ENCODE measurements at places on chromosomes 2 and 18.
A peak's percentile ranks its signal among the peaks of the same experiment; 100 is the strongest.

GRCh38 chr2:18959952-18960717 lies 370.8 kb upstream of the NT5C1B start:
- DNase-seq, result no peak

DNA sequence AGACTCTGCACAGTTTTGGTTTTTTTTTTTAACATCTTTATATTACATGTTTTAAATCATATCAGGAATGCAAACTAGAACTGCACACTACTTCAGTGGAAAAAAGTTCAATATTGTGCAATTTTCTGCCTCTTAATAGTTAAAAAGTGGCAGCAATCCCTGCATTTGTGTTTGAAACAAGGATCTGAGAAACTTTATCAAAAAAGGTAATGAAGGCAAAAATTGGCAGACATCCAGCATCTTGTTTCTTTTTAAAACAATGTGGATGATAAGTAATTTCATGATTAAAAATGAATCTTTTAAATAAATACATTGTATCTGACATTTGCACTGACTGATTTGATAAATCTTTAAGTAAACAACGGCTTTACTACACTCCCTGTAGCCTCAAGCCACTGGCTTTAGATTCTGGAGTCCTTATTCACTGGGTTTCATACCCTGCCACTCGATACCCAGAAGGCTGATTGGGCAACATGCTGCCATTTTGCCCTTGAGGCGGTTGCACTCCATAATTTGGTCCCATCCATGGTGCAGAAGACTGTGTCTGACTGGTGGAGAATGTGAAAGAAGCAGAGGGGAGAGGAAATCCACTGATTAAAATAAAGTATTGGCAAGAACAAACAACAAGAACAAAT lies 21.6 kb upstream of the C2orf42 start:
- DNase-seq, result no peak

DNA sequence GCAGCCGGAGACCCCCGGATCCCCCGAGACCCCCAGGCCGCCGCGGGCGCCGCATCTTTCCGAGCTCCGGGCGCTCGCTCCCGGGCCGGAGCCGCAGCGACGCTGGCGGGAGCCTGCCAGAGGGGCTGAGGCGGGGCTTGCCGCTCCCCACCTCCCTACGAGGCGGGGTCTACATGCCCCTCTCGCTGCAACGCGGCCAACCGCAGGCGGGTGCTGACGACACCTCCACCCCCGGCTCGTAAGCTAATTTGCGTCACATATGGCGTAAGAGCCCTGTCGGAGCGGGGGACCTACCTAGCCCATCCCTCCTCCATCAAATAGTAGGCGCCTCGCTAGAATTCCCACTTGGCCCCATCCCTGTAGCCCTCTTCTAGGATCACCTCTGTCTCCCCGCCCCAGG lies at the start of gene PTPRN:
PTPRN (minus strand) TSS at position 124 of the 400 bp plus-strand sequence; CDS start at position 55, 69 bp downstream.
- peak; percentile 35 for DNase-seq

DNA sequence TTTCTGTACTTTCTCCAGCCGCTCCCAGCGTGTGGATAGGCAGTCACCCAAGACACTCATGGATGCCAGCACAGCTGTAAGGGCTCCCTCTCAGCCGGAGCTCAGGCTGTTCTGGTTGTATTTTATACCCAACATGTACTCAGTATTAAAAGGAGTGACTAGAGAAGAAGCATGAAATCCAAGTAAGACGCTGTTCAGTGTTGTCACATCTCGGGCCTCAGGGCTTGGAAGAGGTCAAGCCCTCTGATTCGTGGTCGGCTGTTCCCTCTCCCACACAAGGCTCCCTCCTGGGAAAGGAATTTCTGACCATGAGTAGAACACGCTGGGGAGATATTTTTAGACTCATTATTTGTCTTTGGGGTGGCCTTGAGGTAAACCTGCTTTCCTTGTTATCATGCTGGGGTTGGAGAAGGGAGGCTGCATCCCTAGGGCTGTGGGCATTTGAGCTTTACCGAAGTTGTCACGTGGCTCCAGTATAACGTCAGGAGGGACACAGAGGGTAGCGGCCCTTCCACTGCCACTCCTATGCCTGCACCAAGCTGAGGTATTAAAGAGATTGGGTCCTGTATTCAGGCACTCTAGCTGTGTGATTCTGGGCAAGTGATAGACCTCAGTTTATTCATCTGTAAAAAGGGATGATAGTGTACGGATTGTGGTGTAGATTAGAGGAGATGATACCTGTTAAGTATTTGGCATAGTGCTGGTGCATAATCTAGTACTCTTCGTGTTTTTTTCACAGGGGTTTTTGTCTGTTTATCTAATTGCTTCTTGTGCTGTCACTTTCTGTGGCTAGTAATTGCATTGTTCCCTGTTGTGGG lies 34.1 kb downstream of the HK2 start:
- DNase-seq, result peak; percentile 74

DNA sequence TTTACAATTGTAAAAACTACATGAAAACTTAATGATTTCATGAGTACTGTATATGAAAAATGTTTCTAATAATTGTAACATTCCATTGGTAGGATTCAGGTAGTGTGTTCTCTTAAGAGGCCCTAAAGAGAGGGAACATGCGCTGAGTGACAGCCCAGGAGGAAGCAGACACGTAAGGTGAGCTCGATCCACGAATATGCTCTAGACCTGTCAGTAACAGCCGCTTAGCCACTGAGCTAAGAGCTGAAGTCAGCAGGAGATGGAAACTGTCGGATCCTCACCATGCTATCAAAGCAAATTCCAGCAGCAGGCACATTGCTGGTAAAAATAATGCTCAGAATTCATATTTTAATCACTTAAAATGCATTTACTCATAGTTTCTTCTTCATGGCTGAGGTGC lies 346.5 kb downstream of the TGIF1 start:
- no peak for DNase-seq

- peak; percentile 61 for DNase-seq
Observed at GRCh38 chr2:233353769-233354499, at the start of gene DGKD. DGKD (plus strand) TSS chr2:233354494; CDS start chr2:233354519, 25 bp downstream.

GRCh38 chr18:56799756-56800155 lies 148.6 kb downstream of the WDR7 start:
- peak; percentile 33 for DNase-seq

GRCh38 chr2:218569661-218570500 lies 1.2 kb downstream of the CNOT9 start:
- DNase-seq, result peak; percentile 66

GRCh38 chr18:10089881-10090280 lies 176.1 kb downstream of the VAPA start:
- DNase-seq, result no peak

- DNase-seq, result no peak
Observed at GRCh38 chr18:6409933-6410332, 4.8 kb downstream of the L3MBTL4 start.

DNA sequence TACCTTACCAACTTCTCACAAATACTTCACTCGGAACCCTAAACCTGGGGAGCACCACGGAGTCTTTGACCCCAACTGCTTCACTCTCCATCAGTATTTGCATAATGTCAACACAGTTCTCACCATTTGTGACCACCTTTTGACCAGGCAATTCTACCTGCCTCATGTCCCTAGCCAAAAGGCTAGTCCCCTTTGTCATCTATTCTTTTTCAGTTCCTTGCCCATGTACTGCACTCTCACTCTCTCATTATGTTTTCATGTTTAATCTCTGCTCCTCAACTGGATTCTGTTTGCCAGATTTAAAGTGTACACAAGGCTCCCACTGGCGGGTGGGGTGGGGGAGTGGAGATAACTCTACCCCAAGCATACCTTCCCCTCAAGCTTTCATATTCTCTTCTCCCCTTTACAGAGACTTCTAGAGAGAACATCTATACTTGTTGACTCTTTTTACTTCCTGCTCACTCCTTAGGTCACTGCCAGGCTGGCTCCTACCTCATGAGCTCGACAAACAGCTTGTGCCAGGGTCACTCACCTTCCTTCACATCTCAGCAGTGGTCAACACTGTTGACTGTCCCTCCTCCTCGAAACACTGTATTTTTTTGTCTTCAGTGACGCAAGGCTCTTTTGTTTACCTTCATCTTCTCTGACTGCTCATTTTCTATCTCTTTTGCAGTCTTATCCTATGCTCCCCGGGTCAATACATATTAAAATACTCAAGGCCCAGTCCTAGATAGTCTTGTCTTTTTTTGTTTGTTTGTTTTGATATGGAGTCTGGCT lies 88.7 kb upstream of the MAP4K3 start:
- DNase-seq, result no peak

DNA sequence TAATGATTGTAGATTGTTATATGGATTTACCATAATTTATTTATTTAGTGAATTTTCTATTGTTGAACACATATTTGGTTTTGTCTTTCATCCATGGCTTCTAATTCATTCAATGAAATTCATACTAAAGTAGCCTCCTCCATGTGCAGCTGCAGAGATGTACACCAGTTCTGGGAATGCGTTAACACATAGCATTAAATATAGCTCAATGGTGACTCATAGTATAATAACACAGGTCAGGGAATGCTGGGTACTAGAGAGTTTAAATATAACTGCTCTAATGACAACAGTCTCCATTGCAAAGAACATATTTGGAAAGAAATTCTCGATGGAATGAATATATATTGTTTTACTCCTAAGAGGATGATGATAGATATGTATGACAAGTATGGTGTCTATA lies 1190.2 kb upstream of the NRXN1 start:
- peak; percentile 1 for DNase-seq

DNA sequence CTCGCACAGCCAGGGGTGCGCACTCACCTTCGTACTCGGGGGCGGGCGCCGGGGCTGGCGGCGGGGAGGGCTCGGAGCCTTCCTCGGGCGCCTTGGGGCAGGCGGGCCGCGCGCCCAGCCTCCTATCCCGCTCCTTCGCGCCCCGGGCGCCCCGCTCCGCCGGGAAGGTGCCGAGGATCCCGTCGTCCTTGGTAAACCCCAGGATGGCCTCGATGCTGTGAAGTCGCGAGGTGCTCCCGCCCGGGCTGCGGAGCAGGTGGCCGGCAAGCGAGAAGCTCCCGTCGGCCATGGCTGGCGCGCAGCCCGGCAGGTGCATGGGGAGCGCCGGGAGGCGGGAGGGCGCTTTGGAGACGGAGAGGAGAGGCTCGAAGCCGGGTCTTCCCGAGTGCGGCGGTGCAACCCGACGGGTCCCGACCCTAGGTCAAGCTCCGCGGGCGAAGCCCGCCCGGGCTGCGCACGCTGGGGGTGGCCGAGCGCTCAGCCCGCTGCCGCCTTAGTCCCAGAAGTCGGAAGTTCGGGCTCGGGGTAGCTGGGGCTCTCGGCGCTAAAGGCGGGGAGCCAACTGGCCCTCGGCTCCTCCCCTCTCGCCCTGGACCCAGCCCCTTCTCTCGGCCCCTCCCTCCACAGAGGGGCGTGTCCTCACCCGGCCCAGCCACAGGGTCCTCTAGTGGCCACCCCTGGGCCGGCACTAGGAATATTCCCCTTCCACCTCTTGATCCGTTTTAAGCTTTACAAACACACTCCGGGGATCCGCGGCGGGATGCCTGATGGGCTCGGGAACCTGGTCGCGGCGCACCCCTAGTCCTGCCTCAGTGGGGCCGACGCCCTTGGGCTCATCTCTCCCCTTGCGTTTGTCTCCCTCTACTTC lies at the start of gene RAX:
RAX (minus strand) TSS at position 564 of the 868 bp plus-strand sequence; CDS start at position 316, 248 bp downstream.
- DNase-seq, result peak; percentile 46

DNA sequence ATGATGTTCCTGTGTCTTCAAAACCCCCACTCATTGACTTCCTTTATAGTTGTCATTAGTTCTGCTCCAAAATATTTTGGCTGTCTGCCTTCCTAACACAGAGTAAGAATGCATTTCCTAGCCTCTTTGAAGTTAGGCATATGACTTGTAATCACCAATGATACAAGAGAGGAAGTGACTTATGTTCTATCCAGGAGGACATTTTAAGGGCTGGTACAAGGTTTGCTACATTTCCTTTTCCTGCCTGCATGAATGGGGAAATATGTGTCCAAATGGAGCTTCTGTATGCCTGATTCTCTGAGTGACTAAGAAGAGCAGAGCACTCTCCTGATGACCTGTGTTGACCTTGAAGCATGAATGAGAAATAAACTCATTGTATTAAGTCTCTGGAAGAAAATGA lies 115.1 kb downstream of the PLCL1 start:
- DNase-seq, result no peak

- DNase-seq, result no peak
Observed at GRCh38 chr2:178082408-178083045, 9.9 kb upstream of the PDE11A start.

GRCh38 chr2:232927793-232928550 lies 57.9 kb downstream of the SNORC start:
- no peak for DNase-seq

DNA sequence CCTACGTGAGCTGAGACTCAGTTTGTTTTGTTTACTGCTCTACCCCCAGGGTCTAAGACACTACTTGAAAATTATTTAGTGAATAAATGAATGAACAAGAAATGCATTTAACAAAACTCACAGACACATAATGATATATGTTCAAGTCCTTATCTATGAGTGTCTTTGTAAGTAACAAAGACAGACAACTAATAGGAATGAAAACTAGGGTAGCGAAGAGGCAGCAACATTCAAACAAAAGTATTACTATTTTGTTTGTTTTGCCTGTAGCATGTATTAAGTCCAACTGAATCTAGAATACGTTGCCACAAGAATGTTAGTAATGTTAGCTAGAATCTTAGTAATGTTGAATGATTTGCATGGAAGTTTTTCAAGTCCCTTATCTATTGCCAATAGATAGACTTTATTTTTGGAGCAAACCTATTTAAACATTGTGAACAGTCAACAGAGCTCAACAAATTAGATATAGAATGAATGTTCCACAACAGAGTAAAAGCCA lies 144.8 kb upstream of the VWC2L start:
- no peak for DNase-seq

DNA sequence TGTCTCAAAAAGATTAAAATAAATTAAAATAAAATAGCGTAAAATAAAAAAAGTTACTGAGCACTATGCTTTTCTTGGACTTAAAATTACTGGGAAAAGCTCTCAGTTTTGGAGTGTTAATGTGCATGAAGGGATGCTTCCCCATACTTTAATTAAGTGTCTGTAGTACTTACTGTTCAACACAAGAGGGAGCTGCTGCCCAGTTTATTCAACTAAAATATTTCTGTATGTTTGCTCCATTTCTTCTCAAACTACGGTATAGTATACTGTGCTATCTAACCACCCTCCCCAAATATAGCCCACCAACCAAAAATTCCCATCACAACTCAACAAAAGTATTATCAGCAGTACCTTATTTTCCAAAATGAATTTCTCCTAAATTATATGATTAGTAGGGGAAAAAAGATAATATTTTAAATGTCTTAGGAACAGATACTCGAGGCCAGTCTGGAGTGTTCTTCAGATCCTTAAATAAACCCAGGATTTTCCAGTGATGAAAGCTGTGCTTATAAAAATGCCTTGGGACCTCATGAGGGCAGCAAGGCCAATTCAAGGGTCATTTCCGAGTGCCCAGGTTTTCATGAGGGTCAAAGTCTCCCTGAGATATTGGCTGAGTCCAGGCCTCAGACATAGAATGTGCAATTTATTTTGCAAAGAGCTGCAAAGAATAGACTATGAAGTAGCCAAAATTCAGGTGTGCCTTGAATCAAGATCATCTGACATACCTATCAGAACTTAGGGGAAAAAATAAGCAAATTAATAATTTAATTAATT lies 64.1 kb downstream of the CHRNA1 start:
- DNase-seq, result peak; percentile 64

- DNase-seq, result no peak
Observed at GRCh38 chr2:45403036-45403435, 208.0 kb downstream of the SRBD1 start.

DNA sequence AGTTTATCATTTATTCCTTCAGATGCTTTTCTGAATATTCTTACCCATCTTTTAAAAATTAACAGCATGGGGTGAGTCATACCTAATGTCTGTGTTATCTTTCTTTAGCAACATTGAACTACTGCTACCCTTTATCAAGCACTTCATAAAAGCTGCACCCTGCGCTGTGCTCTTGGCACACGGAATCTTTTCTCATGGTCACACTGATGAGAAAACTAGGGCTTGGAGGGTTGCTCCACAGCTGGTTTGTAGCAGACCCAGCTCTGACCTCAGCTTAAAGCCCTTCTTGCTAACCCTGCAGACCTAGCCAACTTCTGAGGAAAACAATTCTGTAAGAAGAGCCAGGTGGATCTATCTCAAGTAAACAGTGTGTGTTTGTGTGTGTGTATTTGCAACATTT lies 106.3 kb downstream of the RNF144A start:
- DNase-seq, result no peak
